HFFc6 (cell line): ENCODE measurements at places on chromosomes 1 and 21. TPM values are rescaled to one million over a fixed set of nuclear protein-coding genes. Genes with fewer than 3 reads are reported as not detected.

- H3K4me3 ChIP-seq = 0 out of 2 replicates have a peak overlapping the region, but pooled peaks have one; percentile 0
- DNase-seq = peak; percentile 57
- H3K36me3 ChIP-seq = peaks cover 8% of the 10 kb centered on the region; the same call in 1 of the 2 replicates
Measured at GRCh38 chr1:94265906-94266305, 28.5 kb upstream of the ARHGAP29 start.

- peaks cover 24% of the 10 kb centered on the region for H3K36me3 ChIP-seq
- H3K27ac ChIP-seq = no peak overlapping the region; the same call in 1 of the 2 replicates
- no peak overlapping the region for H3K4me3 ChIP-seq
- peak; percentile 60 for DNase-seq
- H3K27me3 ChIP-seq = peaks cover 3% of the 10 kb centered on the region; the same call in 1 of the 2 replicates
Measured at GRCh38 chr1:66434096-66434495, 99.9 kb upstream of the SGIP1 start.

GRCh38 chr1:44068442-44068921, 37.2 kb upstream of the SLC6A9 start:
- H3K36me3 ChIP-seq = peaks cover 5% of the 10 kb centered on the region; the same call in 1 of the 2 replicates
- DNase-seq = no peak
- peaks cover 22% of the 10 kb centered on the region for H3K4me1 ChIP-seq
- H3K27me3 ChIP-seq = peaks cover 2% of the 10 kb centered on the region; the same call in 1 of the 2 replicates

DNA sequence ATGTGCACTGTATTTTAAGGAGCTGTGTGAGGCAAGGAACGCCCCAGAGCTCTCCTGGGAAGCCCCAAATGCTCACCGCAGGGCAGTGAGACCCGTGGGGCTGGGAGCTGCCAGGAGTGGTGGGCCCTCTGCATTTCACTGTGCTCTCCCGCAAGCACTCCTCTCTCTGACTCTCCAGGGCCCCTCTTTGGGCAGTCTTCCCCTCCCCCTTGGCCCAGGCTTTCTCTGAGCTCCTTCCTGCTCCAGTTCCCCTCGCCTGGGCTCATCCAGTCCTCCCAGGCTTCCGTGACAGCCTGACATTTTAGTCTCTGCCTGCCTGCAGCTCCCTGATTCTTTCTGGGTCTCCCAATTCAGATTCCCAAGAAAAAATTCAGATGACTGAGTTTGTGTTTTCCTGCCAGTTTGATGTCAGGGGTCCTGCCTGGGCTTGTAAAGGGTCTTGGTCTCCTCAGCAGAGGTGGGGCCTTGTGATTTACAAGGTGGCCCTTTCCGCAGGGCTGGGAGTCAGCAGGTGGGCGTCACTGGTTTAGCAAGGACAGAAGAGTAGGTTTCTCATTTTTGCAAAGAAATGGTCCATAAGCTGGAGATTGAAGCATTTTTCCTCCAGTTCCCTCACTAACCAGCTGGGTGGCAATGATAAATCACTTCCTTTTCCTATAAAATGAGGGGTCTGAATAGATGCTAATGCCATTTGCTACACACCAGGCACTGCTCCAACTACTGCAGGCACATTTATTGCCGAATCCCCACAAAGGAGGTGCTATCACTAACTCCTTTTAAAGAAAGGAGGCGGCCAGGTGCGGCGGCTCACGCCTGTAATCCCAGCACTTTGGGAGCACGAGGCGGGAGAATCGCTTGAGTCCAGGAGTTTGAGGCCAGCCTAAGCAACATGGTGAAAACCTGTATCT, 1.9 kb upstream of the CA6 start:
- peaks cover under 1% of the 10 kb centered on the region for H3K27me3 ChIP-seq
- H3K27ac ChIP-seq = no peak overlapping the region; the same call in 1 of the 2 replicates
- DNase-seq = no peak
- no peak overlapping the region for H3K4me3 ChIP-seq
- H3K4me1 ChIP-seq = peaks cover 24% of the 10 kb centered on the region; the same call in 1 of the 2 replicates
- H3K36me3 ChIP-seq = peaks cover 8% of the 10 kb centered on the region

DNA sequence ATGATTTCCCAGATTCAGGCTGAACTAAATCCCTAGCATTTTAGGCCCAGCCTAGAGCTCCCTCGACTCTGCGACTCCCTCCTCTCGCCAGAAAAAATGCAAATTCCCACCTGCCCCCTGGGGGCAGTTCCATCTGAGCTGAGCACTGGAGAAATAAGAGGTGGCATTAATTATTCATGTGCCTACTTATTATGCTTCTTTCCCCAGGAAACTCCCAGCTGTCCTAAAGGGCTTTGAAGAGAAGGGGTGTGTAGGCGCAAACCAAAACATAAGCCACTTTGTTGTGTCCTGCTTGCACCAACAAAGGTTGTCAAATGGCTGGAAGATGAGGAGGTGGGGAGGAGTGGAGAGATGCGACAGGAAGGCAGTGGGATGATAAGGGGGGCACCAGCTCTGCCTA, 41.4 kb upstream of the GOLT1A start:
- H3K4me3 ChIP-seq = no peak overlapping the region
- no peaks in the 10 kb centered on the region for H3K36me3 ChIP-seq
- no peak for DNase-seq
- no peak overlapping the region for H3K27ac ChIP-seq
- H3K4me1 ChIP-seq = peaks cover 38% of the 10 kb centered on the region

Gene BGLAP
- total RNA-seq = 0.40 TPM in 1 of 3 replicates, not detected in the others
